Thoracic aorta (tissue), 2 donors: ENCODE measurements at places on chromosomes 7 and 10. TPM values are rescaled to one million over a fixed set of nuclear protein-coding genes. Genes with fewer than 3 reads are reported as not detected.

SPDYE16 gene
- total RNA-seq: 0.28 TPM

CLDN12 gene
- total RNA-seq: 30.5 TPM

ACBD7 gene
- total RNA-seq: 0.41 TPM

MYH16 gene
- not detected for total RNA-seq

TDRD1 gene
- not detected for total RNA-seq

GPNMB gene
- 185 TPM for total RNA-seq

SRRM3 gene
- 4.3 TPM for total RNA-seq

TSPAN33 gene
- 14.1 TPM for total RNA-seq

C10orf67 gene
- total RNA-seq: not detected

CHST3 gene
- total RNA-seq: 80.6 TPM

SHH gene
- total RNA-seq: 0.28 TPM

SRRT gene
- total RNA-seq: 109 TPM

IL6 gene
- 151 TPM for total RNA-seq

ZNF488 gene
- total RNA-seq: not detected

PARD3 gene
- total RNA-seq: 34.5 TPM

DNA sequence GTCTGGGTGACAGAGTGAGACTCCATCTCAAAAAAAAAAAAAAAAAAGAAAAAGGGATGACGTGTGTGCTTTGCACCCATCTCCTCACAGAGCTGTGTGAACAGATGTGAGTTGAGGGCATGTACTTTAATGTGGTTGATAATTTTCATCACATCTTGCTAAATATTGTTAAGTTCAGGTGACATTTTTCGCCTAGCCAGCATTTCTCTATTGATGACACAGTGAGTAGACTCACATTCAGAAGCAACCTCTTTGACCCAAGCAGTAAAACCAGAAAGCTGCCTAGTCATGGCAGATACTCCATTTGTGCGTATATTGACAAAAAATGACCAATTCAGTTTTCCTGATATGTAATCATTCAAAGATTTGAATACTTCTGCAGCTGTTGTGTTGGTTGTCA is 126.0 kb downstream of the ATRNL1 start:
- DNase-seq: no peak

- DNase-seq: no peak
These were observed 209.9 kb downstream of the SEMA3E start for GRCh38 chr7:83439026-83439425.

- no peak for DNase-seq
These were observed 15.8 kb upstream of the OPALIN start for GRCh38 chr10:96374639-96374984.

DNA sequence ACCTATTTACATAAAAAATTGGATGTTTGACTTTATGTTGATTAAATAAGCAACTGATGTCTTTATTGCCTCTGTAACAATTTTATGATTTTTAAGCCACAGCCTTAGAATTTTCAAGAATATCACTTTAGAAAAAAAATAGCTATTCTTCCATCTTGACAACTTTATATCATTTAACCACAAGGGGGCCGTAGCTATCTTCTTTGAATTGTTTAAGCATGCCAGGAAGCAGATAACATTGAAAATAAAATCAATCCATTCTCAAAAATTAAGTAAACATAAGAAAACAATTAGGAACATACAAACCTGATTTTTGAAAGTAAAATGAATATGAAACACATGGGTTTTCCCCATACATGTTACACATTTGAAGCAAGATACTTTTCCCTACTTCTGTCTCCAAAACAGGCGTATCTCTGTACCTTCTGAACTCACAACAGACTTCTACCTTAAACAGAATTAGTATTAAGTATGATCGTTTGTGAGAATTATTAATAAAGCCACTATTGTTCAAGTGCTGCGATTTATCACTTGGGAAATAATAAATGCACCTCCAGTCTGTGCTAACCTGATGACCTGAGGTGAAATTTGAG is 209.0 kb downstream of the CACNA2D1 start:
- no peak for DNase-seq

GRCh38 chr10:3407208-3407607 is 234.6 kb upstream of the PITRM1 start:
- DNase-seq: no peak

DNA sequence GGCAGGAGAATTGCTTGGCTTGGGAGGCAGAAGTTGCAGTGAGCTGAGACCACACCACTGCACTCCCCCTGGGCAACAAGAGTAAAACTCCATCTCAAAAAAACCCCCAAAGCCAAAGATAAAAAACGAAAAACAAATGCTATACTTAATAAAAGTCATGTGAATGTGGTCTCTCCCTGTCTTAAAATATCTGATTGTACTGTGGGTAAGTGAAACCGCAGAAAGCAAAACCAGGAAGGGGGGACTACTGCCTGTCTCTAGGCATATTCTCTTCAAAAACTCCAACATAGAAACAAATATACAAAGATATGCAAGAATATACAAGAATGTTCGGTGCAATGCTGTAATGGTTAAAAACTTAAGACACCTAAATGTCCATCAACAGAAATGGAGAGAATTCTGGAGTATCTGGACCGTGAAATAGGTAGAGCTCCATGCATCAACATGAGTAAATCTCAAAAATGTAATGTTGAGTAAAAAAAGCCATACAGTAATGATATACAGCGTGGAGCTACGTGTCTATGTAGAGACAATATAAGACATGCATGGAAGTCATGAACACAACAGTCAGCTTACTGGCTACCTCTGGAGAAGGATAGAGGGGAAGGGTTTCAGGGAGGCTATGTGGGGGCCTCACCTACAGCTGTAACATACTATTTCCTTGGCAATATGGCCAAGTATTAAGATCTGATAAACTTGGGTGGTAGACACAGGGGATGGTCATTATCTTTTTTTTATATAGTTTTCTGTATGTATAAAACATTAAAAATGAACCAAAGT is 2.1 kb downstream of the ZNF394 start:
- no peak for DNase-seq

DNA sequence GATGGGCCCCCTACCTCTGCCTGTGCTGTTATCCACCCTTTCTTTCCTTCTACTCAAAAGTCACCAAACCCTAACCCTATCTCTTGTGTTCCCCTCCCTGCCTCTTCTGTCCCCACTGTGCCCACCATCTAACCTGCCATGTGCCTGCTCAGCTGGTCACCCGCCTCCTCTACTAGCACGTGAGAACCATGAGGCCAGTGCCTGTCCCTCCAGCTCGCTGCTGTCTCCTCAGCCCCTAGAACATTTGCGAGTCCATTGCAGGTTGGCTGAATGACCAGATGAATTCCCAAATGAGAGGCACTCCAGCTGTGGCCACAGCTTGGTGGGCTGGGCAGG is 129.0 kb downstream of the ARHGAP22 start:
- DNase-seq: no peak

- no peak for DNase-seq
These were observed 68.3 kb downstream of the CREB5 start for GRCh38 chr7:28480595-28480994.

DNA sequence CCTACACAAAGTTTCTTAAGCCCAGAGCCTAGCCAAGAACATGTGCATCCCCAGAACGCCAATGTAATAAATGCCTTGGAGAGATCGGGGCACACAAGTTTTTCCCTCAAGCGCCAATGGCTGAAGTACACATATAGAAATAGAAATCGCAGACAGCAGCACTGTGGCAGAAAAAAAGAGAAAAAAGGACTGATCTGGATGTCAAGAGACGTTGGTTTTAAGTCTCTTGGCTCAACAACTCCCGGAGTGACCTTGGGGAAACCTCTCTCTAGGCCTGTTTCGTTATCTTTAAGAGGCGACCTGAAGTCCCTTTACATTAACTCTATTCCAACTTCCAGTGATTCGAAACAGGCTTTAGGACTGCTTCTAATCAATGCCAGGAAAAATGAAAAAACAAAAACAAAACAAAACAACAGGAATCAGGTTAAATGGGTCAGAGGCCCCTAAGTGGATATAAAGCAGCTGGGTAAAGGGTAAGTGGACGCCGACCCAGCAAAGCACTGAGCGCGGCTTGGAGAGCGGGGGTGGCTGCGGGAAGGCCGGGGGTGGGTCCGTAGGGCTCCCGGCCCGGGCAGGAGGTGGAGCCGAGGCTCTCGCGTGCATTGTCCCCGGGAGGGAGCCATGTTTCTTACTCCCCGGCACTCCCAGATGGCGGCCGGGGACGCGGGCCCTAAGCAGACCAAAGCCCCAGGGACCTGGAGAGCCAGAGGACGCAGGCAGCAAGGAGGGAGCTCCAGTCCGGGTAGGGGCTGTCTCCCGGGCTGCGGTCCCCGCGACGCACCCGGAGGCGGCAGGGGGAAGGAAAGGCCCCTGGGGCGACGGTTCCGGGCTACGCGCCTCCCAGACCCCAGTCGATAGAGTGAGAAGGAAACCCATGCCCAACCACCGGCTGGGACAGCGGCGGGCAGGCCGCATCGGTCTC is 757 bp downstream of the EIF3A start:
- peak; percentile 34 for DNase-seq

- no peak for DNase-seq
These were observed 115.9 kb downstream of the CHCHD3 start for GRCh38 chr7:132965951-132966350.

DNA sequence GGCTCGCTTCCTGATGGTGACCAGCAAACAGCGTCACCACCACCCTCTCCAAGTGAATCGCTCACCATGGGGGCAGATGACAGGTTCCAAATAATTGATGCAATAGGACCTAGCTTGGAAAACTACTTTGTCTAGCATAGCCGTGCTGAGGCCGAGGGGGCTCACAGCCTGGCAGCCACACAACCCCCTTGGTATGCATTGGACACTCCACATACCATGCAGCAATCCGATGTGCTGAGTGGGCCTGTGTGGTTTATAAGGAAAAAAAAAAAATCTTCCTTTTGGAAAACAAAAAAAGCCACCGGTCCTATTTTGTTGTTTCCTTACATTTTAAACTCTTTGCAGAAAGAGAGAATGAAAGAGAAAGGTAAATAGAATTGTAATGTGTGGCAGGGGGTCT is 15.1 kb downstream of the GATA3 start:
- DNase-seq: no peak

- no peak for DNase-seq
These were observed 359.4 kb downstream of the AUTS2 start for GRCh38 chr7:69957661-69958060.

GRCh38 chr10:6232846-6233724 is 30.4 kb downstream of the PFKFB3 start:
- no peak for DNase-seq

DNA sequence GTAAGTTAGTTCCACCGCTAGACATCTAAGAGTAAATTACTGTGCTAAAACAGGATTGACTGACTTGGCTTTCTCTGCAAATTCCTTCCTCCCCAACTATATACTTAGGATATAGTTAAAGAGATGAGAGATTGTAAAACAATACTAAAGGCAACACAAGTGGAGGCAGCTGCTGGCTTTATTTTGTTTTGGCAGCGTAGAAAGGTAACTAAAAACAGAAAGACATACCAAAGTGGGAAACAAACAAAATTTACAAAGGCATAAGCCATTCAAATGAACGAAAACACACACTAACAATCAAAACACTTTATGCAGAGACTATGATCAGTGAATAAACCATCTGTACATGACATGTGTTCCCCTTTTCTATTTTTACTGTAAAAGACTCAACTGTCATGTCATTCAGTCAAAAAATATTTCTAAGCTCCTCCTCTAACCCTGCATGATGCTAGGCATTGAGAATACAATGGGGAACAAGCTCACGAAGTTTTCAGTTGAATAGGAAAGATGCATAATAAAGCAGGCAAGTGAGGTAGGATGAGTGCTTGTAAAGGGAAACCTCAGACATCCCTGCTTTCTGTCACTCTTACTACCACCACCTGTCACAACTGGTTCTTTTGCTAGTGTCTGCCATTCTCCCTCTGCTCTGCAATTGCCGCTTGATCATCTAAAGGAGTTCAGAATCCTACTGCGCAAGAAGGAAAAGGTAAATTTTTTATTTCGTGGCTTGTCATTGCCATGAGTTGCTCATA is 64.2 kb upstream of the COL1A2 start:
- DNase-seq: no peak

DNA sequence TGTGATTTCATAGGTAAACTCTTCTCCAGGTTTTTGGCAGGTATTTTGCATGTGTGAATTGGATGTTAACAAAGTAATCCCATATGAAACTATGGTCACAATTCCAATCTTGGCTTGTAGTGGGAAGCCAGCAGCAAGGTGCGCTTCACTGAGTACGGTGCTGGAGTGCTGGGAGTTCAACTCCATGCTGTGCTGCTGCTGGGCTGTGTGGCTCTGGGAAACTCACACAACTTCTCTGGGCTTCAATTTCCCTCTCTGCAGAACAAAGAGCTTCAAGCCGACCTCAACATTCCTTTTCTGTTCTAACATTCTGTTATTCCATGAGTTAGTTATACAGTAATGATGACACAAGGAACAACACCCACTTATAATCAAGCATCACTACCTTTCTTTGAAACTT is 18.2 kb upstream of the PITRM1 start:
- DNase-seq: no peak

DNA sequence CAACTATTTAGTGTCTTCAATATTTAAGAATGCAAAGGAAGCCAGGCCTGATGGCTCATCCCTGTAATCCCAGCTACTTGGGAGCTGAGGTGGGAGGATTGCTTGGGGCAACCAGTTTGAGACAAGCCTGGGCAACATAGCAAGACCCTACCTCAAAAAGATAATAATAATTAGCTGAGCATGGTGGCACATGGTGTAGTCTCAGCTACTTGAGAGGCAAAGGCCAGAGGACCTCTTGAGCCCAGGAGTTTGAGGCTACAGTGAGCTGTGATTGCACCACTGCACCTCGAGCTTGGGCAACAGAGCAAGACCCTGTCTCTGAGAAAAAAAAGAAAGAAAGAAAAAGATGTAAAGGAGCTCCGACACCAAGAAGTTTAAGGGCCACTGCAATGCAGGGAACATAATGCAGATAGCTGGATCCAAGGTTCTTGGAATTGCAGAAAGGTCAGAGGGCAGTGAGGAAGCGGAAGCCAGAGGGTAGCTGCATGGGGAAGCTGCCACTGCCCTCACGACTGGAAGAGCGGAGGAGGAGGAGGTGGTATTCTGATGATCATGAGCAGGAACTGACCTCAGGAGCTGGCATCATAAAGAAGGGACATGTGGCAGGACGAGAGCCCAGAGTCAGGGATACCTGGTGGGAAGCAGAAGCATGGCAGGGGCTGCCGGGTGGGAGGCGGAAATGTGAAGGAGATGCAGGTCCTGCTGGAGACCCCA is 60.2 kb upstream of the PODXL start:
- no peak for DNase-seq

GRCh38 chr10:85124603-85125051 is 796.2 kb downstream of the CCSER2 start:
- DNase-seq: no peak

- no peak for DNase-seq
These were observed 1.1 kb downstream of the AUTS2 start for GRCh38 chr7:69599286-69599954.

- DNase-seq: no peak
These were observed 151.8 kb upstream of the AHR start for GRCh38 chr7:17146621-17147020.
